ENCODE measurements at places on chromosomes 4 and X.

DNA sequence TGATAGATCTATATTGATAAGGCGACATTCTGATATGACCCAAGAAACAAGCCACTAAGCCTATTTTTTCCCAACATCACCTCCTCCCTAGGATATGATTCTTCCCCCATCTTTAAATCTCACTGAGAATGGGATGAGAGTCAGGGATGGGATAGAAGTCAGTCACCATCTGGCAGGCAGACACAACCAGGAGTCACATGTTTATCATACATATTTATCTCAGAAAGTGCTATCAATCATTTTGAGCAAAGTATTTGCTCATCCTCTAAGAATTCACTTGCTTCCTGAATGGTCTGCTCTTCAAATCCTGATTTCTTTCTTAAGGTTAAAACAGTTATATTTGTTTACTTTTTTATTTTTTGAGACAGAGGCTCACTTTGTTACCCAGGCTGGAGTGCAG is 20.3 kb downstream of the DNAAF6 start:
- DNase-seq, result no peak

- DNase-seq, result no peak
These were observed 39.3 kb upstream of the XK start for GRCh38 chrX:37646254-37646653.

- no peak for DNase-seq
These were observed 170.7 kb downstream of the SLIT2 start for GRCh38 chr4:20422398-20422797.

GRCh38 chrX:17459661-17460060 is 84.7 kb downstream of the NHS start:
- peak; percentile 39 for DNase-seq

All from epithelial cell of proximal tubule (primary cell).